ENCODE measurements at places on chromosomes 4 and X.
A peak's percentile ranks its signal among the peaks of the same experiment; 100 is the strongest.

DNA sequence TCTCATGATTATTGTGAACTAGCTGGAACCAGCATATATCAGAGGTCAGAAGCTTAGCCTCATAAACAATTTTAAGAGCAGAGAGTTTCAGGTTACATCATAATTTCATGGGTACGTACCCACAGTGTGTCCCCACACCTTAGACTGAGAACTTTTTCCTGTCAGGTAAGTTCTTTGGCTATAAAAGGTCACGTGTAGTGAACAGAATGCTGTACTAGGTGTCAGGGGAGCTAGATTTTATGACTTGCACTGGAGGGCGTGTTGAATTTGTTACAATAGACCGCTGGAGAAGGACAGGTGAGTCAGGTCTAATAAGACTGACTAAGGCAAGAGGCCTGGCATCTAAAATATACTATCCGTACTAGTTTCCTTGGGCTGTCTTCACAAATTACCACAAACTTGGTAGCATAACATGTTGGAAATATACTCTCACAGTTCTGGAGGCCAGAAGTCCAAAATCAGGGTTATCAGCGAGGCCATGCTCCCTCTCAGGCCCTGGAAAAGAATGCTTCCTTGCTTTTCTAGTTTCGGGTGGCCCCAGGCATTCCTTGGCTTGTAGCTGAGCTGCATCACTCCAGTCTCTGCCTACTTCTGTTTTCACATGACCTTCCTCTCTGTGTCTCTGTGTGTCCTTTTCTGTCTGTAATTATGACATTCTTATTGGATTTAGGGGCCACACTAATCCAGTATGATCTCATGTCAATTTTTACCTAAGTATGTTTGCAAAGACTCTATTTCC, 512.0 kb upstream of the NR3C2 start:
- no peak for DNase-seq

GRCh38 chr4:138249132-138249531, 7.0 kb upstream of the SLC7A11 start:
- no peak for DNase-seq

DNA sequence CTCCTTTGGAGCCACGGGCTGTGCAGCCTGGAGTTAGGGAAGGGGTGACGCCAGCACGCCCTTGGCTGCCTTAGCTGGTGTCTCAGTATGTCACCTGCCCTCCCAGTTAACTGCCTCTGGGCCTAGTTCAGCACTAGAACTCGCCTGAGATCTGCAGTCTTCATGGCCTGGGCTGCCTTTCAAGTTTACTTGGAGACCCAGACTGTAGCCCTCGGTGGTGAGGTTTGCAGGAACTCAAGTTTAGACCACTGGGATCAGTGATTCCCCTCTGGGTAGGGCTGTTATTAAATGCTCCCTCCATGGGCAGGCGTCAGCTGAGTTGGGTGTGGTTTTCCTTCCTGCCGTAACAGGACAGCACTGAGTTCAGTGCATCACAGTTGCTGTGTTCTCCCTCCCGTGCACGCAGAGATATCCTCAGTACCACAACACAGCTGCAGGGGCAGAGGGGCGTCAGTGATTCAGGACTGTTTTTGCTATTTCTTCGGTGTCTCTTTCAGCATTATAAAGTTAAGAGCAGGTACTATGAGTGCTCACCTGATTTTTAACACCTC, 30.5 kb downstream of the PLAC8 start:
- DNase-seq: no peak

GRCh38 chr4:67204441-67204840, 340.9 kb downstream of the CENPC start:
- no peak for DNase-seq

GRCh38 chr4:151304755-151305154, 20.6 kb downstream of the SH3D19 start:
- no peak for DNase-seq

- no peak for DNase-seq
Measured at GRCh38 chr4:80099671-80100070, 26.6 kb upstream of the ANTXR2 start.

- peak; percentile 46 for DNase-seq
Measured at GRCh38 chrX:49155243-49155899, 7.2 kb upstream of the MAGIX start.

- no peak for DNase-seq
Measured at GRCh38 chr4:186472948-186473347, 82.4 kb downstream of the MTNR1A start.
